Vagina (tissue), 2 donors: ENCODE measurements at places on chromosomes 1 and 21.

DNA sequence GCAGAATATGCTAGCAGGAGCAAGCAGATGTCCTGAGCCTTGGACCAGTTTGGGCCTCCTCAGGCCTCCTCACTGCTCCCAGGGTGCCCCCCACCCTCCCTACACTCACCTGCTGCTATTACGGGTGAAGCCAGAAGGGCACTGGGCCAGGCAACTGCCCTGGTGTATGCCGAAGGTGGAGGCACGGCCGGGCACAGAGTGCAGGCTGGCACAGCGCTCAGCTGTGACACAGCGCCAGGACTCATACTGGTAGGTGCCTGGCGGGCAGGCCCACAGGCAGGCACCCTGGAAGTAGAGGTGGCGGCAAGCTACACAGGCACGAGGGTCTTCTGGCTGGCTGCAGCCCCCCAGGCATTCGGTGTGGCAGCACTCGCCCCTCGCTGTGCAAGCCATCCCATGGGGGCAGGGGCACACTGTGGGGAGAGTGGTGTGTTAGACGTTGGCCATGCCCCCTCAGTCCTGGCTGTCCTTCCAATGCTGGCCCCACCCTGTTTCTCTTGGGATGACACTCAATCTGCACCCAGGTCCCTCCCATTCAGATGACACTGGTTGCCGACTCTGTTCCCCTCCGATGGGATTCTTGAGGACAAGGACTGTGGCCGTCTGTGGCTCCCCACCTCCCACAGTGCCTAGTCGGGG, 7.0 kb downstream of the INSRR start:
- DNase-seq: no peak

GRCh38 chr1:25105836-25106235, 126.5 kb downstream of the SYF2 start:
- DNase-seq: no peak

GRCh38 chr21:44618504-44618903, 6.6 kb downstream of the KRTAP10-8 start:
- no peak for DNase-seq

GRCh38 chr21:42703965-42704364, 50.5 kb downstream of the PDE9A start:
- DNase-seq: no peak

GRCh38 chr1:84611796-84612195, 37.6 kb upstream of the CTBS start:
- no peak for DNase-seq

DNA sequence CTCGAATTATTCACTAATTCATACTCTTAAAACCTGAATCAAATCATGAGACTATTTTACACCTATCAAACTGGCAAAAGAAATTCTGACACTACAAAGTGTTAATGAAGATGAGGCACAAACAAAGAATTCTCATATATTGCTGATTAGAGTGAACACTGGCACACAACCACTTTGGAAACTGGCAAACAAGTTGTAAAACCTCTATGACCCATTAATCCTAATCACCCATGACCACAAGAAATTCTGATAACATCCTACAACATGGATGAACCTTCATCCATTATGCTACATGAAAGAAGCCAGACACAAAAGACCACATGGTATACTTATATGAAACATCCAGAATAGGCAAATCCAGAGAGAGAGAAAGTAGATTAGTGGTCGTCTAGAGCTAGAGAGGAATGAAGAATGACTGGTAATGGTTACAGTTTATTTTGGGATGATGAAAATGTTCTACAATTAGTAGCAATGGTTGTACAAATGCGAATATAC, 8.5 kb downstream of the GPBP1L1 start:
- no peak for DNase-seq

GRCh38 chr1:48566492-48566891, 94.5 kb upstream of the SPATA6 start:
- no peak for DNase-seq

DNA sequence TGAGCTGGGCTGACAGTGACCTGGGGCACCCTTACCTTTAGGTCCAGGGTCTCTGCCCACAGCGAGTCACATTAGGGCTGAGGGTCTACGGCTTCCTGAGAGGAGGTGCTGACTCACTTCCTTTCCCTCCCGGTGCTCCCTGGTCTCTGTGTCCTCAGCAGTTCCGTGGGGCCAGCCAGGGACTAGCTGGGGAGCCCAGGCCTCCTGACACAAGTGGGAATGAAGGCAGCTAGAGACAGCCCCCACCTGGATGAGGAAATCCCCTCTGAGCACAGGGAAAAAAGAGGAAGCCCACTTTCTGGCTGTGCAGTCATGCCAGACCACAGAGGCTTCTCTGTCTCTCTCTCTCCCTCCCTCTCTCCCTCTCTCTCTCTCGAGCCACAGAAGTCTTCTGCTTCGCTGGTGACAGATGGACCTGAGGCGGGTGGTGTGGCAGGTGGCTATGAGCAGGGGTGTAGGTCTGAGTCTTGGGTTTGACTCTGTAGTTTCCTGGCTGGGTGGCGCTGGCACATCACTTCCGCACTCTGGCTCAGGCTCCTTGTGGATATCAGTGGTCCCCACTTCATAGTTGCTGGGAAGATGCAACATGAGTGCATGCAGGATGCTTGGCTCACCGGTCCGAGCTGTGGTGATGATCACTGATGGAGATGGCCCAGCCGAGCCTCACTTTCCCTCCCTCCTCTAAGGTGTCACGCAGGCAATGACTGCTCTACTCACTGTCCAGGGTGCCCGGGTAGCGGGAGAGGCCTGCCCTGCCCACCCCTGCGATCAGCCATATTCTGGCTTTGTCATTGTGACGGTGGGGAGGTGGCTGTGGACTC, 3.5 kb downstream of the SLC66A1 start:
- DNase-seq: no peak

- DNase-seq: no peak
These were observed 433.3 kb downstream of the RPS6KC1 start for GRCh38 chr1:213484333-213484732.

DNA sequence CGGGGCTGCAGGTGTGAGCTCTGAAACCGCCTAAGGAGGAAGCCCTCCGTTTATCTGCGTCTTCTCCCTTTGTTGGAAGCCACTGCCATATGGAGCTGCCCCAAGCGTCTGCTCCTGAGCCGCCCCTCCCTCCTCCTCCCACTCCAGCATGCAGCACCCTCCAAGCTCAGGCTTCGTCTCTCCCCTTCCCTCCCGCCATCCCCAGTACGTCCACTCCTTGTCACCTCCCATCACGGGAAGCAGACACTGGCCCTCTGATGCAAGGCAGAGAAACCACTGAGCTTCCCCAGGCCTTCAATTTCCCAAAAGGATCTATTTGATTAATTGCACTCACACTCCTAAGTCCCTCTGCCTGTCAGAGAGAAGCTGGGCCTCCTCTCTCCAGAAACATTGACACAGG, 52.5 kb downstream of the NFASC start:
- peak; percentile 49 for DNase-seq

- no peak for DNase-seq
These were observed 21.4 kb downstream of the UTS2 start for GRCh38 chr1:7831458-7831857.

DNA sequence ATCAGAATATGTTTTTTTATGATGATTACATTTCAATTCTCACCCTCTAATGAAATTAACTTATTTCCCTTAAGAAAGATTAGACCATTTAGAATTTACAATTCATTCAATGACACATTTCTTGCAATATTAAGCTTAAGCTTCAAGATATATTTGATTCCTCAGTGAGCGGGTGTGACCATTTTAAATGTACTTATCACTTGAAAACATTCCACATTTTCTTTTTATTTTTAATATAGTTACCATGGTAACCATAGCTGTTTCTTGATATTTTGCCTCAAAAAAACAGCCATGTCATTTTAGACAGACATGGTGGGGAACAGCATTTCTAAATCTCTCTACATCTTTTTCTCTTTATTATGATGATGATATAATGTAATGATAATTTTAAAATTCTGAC, 1029.0 kb upstream of the B3GALT2 start:
- DNase-seq: no peak

GRCh38 chr1:203581841-203582240, 44.8 kb upstream of the ATP2B4 start:
- no peak for DNase-seq

GRCh38 chr1:202113690-202114300, 8.9 kb upstream of the GPR37L1 start:
- no peak for DNase-seq

DNA sequence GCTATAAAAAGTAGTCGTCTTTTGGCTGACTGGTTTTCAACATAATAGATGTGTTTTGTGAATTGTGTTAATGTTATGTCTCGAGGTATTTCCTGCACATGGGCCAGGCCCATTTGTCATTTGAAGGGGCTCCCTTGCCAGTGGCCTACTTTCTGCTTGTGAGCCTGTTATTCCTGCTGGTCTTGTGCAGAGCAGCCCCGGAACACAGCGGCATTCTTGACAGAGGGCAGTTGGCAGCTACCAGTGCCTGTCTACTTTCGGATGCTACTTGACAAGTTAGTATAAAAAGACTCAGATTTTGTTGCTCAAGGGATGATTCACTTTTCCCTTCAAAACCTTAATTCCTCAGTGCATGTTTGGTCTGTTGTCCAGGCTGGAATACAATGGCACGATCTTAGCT, 28.5 kb downstream of the PGM1 start:
- no peak for DNase-seq

GRCh38 chr1:206516728-206516990, 9.3 kb downstream of the RASSF5 start:
- no peak for DNase-seq

DNA sequence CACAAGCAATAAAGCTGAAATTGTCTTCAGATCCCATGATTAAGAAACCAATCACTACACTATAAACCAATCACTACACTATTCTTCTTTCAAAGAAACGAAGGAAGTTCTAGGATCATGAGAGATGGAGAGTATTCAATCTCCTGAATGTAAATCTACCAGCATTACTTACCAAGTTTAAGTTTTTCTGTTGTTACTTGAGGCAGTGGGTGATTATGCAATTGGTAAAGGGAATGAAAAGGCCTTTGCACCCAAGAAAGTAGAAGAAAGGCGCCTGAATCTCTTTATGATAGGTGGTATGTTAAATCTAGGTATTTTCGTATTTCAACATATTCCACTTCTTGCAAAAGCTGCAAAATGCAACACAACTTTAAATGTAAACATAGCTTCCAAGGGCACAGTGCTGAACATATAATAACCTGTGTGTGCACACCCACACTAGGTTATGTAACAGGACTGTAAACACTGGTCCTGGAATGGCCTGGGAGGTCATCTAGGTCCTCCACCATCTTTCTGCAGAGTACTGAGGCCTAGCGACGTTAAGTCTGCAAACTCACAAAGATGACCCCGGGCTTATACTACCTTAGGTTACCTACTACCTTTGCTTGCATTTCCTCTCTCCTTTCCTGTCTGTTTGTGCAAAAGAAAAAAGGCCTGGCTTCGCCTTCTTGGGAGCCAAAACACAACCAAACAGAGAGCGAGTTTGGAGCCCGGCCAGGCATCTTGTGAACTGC, 1.1 kb upstream of the UAP1 start:
- DNase-seq: no peak

- no peak for DNase-seq
These were observed 124.4 kb upstream of the BARHL2 start for GRCh38 chr1:90841473-90841872.

DNA sequence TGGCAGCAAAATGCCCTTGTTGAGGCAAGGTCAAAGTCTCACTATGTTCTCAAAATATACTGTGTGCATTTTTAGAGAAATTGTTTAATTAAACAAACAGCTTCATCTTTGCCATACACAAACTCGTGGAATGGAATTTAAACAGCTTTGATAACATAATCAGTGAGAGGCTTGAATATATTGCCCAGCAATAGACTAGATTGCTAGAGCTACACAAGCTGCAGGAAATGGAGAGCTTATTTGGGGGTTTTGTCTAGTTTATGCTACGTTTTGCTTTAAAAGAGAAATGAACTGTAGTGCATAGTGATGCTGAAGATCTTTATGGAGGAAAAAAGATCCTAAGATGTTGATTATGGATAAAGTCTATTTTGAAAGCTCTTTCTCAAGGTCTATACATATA, 166.8 kb upstream of the HMCN1 start:
- no peak for DNase-seq

GRCh38 chr21:39976800-39977199, 109.6 kb downstream of the PCP4 start:
- DNase-seq: no peak

DNA sequence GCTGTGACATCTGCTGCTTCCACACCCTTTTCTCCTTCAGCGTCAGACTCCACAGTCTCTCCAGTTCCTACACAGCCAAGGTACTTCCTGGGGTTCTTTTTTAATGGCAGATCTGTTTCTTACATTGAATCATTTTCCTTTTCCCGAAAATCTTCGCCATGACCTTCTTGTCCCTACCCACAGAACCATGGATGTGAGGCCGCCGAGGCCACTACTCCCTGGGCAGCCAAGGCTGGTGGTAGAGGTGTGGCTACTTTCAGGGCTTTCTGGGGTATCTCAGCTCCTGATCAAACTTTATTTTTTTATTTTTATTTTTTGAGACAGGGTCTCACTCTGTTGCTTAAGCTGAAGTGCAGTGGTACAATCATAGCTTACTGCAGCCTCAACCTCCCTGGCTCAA, 9.5 kb upstream of the LIN9 start:
- no peak for DNase-seq

DNA sequence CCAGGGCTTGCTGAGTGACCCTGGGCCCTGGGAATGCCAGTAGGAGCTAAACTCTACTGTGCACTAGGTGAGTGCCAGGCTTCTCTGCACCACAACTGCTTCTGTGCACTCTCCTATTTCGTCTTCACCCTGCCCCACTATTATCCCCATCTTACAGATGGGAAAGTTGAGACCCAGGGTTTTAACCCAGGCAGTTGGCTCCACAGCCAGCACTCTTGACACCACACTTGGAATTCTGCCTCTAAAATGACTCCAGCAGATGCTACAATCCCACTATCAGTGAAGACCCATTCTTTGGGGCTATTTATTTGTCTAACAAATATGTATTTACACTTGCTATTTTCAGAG, 56.1 kb downstream of the FOXO6 start:
- no peak for DNase-seq

GRCh38 chr1:167563579-167564246, 10.2 kb upstream of the CREG1 start:
- DNase-seq: no peak

DNA sequence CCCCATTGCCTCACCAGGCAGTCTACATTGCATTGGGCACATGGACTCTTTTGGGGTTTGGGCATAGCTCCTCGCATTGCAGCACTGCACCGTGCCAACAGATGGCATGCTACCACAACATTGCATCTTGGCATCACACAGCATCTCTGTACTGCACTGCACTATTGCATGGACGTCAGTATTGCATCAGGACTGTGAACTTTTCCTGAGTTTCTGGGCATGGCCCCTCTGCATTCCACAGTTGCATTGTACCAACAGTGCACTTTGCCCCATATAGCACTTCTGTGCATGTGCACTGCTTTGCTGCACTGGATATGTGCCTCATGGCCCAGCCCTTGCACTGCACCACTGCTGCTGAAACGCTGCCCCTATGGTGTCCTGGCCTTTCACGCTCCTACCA, 9.6 kb downstream of the PTPRU start:
- DNase-seq: no peak

GRCh38 chr1:224739303-224739996, 123.3 kb downstream of the CNIH3 start:
- DNase-seq: no peak

GRCh38 chr1:56390232-56390867, 189.0 kb downstream of the PLPP3 start:
- DNase-seq: no peak

GRCh38 chr21:44019568-44019958, 7.5 kb downstream of the TRAPPC10 start:
- no peak for DNase-seq
